ENCODE measurements at places on chromosomes 5 and 9.

DNA sequence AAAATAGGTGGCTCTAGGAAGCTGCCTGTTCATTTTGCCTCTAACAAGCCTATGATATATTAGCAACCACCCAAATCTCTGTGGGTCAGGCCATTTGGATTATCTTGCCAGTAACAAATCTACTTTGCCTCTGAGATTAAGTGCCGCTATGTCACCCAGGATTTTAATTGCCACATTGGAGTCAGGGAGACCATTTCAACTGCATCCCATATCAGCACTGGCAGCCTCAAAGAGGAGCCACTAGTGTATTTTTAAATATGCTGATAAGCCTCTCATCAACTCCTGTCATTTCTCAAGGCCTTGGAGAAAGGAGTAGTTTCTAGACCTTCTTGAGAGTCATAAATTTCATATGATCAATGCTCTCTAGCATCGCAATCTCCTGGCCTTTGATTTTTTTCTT, 12.1 kb upstream of the ADAMTS19 start:
- DNase-seq: no peak

DNA sequence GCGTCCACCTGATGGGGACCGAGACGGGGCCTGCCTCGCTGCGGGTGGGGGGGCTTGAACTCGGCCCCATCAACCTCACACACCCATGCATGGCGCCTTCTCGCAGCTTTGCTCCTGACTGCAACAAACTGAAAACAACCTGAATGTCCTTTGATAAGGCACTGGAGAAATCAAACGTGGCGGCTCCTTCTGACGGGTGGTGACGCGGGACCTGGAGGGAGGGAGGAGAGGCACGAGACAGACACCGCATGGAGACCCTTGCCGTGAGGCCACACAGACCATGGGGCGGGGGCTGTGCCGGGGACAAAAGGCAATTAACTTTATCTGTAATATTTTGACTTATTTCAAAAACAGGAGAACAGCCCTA, 48.6 kb downstream of the NACC2 start:
- DNase-seq: no peak

DNA sequence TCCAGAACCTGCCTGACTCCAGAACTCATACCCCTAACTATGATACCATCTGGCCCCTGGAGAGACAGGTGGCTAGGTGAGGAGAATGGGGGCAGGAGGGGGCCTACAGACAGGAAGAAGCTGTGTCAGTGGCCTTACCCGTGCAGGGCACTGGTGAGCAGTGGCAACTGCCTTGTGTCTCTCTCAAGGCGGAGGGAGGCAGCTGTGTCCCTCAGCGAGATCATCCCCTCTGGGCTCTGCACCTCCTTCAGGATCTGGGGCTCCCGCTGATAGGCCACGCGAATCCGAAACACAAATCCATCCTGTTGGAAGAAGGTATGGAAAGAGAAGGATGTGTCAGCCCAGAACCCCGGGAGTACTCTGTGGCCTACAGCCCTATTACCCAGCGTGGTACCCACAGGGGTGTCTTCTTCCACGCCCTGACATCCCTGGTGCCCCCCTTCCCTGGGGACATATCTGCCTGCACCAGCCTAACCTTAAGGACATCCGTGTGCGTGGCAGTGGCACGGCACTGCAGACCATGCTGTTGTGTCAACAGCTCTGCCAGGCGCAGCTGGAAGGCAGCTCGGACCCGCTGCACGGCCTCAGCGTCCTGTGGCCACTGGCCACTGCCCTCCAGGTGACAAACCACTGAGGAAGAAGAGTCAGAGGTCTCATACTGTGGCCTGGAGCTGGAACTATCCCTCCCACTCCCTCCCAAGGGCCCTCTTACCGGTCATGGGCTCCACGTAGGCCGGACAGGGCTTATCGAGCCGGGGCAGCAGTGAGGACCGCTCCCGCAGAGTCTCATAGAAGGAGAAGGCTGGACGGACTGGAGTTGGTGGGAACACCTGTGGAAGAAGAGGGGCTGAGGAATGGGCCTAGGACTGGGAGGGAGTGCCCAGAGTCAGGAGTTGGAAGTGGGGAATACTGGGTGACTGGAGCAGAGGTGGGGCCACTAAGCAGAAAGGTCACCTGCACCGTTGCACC, 7.8 kb downstream of the NOL6 start:
- no peak for DNase-seq

DNA sequence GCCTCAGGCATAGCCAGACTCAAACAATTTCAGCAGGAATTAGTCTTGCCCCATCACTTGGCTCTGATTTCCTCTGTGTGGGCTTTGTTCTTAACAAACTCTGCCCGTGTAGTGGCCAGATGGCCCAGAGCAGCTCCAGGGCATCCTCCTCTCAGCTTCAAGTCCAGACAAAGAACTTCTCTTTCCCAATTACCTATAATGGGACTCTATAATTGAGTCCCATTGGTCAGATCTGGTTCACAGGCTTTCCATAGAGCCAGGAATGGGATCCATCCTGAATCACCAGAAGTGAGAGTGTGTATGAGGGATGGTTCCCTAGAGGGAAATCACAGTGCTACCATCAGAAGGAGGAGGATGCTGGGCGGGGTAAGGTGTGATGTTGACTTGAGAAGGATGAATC, 515.8 kb downstream of the KIF4B start:
- no peak for DNase-seq

DNA sequence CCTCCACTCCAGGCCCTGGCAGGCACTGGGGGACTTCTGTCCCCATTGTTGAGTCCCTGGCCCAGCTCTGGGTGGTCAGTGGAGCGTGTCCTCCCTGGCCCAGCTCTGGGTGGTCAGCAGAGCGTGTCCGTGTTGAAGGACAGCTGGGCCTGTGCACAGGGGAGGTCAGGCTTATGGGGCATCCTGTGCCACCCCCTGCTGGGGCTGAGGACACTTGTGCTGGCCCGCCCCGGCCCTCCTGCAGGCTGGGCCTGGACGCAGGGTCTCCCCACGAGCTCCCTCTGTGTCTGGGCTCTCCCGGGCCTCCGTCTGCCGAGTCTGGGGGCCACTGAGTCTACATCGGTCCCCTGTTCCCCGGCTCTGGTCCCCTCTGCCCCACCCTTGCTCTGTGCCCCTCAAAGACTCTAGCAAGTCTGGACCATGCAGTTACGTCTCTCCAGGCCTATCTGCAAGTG, 11.5 kb upstream of the CLIC3 start:
- no peak for DNase-seq

Data from activated T-cell treated with anti-CD3 and anti-CD28 coated beads, Interleukin-2, amount 50 U/mL, for 72 hours (primary cell).